ENCODE measurements at places on chromosomes 12 and 14.

DNA sequence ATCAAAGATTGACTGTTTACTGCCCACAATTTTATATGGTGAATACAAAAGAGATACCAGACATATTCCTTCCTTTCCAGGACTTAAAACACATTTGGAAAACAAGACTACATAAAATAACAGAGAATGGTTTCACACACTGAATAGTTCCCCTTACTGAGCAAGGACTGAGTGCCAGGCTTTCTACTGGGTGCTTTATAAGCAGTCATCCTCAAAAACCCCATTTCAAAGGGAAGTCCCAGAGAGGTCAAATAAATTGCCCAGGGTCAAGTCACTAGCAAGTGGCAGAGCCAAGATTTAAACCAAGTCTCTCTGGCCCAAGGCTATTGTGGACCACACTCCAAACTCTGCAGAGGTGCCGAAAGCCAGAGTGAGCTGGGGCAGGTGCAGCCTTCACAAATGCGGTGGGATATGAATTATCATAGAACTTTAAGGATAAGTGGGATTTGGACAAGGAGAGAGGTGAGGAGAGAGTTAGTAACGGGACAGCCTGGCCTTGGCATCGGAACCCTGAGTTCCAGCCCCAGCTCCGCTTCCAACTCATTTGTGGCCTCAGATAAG is 9.1 kb upstream of the RPAP3 start:
- DNase-seq, result no peak

GRCh38 chr12:80142640-80143039 is 43.3 kb downstream of the OTOGL start:
- DNase-seq, result no peak

GRCh38 chr14:103489621-103490020 is 33.0 kb downstream of the CKB start:
- no peak for DNase-seq

GRCh38 chr14:24695265-24696241 is 61.6 kb upstream of the GZMB start:
- no peak for DNase-seq

GRCh38 chr14:100147181-100147631 is 12.2 kb downstream of the DEGS2 start:
- no peak for DNase-seq

DNA sequence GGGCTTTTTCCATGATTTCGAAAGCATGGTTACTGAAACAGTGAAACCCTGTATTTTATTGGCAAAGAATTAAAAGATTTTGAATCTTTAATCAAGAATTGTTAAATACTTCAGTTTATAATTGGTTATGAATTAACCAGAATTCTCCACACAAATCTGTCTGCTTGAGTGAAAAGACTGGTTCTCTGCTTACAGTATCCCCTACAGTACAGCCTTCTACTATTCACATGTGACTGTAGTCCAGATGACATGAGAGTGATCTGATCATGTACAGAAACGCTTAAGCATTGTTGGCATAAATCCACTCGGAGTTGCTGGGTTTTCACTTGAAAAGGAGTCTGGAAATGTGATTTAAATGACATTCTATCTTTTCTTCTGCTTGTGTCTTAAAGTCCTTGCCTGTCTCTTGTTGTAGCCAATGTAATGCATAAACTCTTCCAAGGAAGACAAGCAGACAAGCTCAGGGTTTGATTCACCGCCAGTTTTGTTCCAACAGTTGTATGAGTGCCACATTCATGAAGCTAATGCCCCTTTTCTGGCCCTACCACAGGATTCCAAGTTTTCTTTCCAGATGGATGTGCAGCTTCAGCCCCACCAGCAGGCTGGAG is 222.0 kb upstream of the LRIG3 start:
- no peak for DNase-seq

DNA sequence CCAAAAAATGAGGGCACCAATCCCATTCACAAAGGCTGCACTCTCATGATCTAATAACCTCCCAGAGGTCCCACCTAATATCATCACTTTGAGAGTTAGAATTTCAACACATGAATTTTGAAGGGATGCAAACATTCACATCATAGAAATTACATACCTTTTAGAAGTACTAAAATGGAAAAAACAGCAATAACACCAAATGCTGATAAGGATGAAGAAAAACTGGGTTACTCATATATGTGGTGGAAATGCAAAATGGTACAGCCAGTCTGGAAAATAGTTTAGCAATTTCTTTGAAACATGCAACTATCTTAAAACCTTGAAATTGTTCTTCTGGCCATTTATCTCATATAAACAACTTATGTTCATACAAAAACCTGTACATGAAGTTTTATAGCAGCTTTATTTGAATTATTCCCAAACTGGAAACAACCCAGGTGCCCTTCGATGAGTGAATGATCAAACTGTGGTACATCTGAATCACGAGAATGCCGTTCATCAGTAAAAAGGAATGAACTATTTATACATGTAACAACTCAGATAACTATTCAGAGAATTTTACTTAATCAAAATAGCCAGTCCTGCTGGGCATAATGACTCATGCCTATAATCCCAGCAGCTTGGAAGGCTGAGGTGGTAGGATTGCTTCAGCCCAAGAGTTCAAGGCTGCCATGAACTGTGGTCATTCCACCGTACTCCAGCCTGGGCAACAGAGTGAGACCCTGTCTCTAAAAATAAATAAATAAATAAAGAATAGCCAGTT is 109.4 kb upstream of the SSTR1 start:
- peak; percentile 78 for DNase-seq

DNA sequence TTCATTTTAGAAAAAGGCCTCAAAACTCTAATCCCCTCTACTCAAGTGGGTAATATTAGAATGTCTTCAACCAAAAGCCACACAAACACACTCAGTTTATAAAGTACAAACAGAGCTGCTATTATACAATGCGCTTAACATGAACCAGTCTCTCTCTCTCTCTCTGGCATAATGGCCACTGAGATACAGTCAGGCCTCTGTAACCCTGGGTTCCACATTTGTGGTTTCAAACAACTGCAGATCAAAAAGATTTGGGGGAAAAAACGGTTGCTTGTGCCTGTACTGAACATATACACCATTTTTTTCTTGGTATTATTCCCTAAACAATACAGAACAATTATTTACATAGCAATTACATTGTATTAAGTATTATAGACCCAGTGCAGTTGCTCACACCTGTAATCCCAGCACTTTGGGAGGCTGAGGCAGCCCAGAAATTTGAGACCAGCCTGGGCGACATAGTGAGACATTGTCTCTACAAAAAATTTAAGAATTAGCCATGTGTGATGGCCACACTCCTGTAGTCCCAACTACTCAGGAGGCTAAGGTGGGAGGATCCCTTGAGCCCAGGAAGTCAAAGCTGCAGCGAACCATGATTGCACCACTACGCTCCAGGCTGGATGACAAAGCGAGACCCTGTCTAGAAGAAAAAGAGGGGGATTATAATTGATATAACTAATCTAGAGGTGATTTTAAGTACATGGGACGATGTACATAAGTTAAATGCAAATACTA is 5.6 kb downstream of the SLC11A2 start:
- DNase-seq, result no peak

DNA sequence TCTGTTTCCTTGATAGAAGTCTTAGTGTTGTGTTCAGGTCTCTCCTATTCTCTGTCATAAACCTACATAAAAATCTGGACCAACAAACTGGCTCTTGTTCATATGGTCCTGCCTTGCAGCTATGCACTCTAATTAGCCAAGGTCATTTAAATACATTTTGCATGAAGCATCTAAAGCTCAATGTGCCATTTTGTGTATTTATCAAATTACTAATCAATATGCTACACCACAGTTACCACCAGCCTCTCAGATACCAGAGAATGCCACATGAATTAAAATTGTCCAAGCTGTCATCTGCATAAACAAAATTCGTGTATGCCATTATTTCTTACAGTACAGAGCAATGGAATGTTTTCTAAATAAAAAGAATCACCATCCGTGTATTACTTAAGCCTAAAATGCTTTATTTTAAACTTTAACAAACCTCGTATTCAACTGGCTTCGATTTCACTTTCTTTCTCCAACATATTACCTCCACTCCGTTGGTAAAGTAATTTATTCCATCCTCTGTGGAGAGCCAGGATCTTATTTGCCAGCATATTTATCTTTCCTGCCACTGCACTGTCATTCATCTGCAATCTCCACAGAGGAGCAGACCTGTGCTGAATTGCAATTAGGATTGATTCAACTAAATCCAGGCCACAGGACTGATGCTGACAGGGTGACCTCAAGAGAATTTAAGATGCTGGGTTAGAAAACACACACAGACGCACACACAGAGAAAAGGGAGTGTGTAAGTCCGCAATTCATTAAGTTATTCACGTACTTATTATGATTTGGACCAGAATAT is 284.1 kb upstream of the FOXG1 start:
- DNase-seq, result no peak

DNA sequence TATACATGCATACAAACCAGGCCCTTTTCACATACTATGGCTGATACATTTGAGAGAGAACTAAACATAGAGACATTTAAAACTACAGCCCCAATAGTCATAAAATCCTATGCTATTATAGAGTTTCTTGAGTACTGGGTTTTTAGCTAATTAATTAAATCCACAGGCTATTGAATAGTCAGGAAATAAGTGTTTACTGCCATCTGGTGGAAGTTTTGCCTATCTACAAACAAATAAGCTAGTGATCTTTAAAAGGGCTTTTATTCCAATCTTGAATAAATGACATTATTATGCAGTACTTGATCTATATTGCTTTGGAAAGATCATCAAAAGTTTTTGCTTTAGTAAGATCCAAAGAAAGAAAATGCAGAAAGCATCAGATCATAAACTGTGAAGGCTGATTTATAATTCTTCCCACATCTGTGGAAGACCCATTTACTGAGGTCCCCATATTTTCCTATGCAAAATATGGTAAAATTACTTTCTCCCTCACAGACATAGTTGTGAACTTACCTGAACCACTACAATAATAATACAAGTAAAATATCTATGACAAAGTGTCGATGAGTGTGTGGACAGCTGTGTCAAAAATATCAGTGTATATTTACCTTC is 131.3 kb downstream of the ITPR2 start:
- peak; percentile 64 for DNase-seq

- peak; percentile 87 for DNase-seq
Measured at GRCh38 chr14:72699852-72700257, 194.0 kb downstream of the DPF3 start.

- DNase-seq, result no peak
Measured at GRCh38 chr14:29370024-29370423, 557.6 kb downstream of the PRKD1 start.

DNA sequence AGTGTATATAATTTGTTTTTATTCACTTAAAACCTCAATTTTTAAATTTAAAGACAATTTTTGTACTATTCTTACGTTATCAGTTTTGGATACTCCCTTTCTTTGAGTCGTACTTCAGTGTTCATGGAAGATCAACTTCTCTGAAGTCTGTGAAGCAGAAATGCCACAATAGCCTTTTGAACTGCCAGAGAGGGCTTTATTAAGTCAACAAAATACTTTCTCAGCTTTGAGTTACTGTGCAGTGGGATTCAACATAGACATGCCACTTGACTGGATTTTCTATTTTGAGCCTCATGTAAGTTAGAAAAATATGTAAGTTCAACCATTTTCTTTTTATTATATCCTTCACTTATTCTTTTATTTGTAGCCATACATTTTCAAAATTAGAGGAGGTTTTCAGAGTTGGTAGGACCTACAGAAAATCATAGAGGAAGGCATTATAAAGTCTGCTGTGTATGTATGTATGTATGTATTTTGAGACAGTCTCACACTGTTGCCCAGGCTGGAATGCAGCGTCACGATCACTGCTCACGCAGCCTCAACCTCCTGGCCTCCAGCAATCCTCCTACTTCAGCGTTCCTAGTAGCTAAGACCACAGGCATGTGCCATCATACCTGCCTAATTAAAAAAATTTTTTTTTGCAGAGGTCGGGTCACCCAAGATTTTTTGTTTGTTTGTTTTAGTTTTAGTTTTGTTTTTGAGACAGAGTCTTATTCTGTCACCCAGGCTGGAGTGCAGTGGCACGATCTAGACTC is 31.3 kb upstream of the BCAT1 start:
- DNase-seq, result no peak

- DNase-seq, result no peak
Measured at GRCh38 chr12:68356060-68356695, 24.0 kb upstream of the MDM1 start.

GRCh38 chr12:109642506-109643132 is 69.0 kb downstream of the MVK start:
- DNase-seq, result no peak

- peak; percentile 39 for DNase-seq
Measured at GRCh38 chr14:96741151-96741977, 55.8 kb upstream of the VRK1 start.

DNA sequence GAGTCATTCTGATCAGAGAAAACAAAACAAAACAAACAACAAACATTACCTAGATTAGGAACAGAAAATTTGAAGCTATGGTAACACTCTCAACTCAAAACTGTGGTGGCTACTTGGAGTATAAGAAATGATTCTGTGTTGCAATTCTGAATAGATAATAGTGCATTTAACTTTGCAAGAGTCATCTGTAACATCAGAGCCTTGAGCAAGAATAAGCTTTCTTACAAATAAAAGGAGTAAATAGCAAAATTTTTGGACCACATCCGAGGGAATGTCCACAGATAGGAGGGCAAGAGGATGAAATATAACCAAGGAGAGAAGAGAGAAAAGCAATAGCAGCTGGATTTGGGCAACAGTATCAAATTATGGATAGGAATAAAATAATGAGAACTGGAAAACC is 1090.6 kb downstream of the SLC6A15 start:
- no peak for DNase-seq

GRCh38 chr12:48946205-48946604 is 11.1 kb downstream of the ARF3 start:
- peak; percentile 20 for DNase-seq

GRCh38 chr14:24959791-24960331 is 90.1 kb downstream of the STXBP6 start:
- DNase-seq, result peak; percentile 75

GRCh38 chr14:100487304-100487703 is 99.9 kb downstream of the BEGAIN start:
- DNase-seq, result no peak

DNA sequence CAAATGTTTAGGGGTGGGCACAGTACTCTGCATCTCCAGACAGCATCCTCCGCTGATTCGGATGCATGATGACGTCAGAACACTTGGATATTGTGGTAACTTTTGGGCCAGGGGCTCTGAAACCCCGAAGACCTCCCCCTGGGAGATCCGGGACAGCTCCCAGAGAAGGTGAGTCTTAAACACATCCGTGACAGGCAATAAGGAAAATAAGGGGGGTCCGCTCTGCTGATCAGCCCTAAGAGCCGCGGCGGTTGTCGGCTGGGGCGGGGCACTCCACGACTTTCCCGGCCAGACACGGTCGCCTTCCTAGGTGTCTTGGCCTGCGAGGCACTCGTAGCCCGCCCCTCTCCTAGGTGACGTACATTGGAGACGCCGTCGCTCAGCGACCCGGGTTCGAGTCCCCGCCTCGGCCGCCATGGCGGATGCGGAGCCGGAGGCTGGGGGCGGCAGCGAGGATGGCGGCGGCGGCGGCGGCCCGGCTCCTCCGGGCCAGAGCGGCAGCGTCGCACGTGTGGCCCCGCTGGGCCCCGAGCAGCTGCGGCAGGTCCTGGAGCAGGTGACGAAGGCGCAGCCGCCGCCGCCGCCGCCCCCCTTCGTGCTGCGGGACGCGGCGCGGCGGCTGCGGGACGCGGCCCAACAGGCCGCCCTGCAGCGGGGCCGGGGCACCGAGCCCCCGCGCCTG is at the start of gene ZNF839:
Gene ZNF839, plus strand, starts transcription at position 396 of the 682 bp plus-strand sequence. Its CDS starts 20 bp downstream, at position 416.
- DNase-seq, result peak; percentile 89

All from fibroblast of villous mesenchyme (primary cell).